Activated CD4-positive, alpha-beta memory T cell treated with anti-CD3 and anti-CD28 coated beads for 36 hours (primary cell): ENCODE measurements at places on chromosomes 7 and 10. TPM values are rescaled to one million over a fixed set of nuclear protein-coding genes. Genes with fewer than 3 reads are reported as not detected.

DNA sequence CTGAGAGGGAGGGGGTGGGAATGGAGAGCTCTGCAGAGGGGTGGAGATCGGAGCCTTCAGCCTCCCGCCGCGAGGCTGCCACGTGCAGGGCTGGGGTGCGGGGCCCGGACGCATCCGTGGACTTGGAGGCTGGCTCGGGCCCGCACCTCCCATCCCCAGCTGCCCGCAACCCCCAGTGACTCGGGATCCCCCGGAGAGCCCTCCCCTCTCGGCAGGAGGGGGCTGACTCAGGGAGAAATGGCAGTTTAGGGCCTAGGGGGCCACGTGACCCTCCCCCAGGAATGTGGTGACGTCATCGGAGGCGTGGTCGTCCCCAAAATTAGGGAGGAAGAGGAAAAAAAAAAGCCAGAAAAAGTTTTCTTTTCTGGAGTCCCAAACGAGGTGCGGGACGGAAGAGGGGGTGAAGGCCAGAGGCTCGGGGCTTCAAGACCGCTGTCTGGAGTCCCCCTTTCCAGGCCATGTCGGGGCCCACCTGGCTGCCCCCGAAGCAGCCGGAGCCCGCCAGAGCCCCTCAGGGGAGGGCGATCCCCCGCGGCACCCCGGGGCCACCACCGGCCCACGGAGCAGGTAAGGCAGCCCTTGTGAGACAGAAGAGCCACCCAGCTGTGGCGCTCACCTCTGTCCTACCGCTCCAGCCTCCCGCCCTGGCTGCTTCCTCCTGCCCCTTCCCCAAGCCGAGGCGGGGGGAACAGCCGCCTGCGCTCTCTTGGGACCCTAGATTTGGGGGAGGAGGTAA lies at the start of gene TRIP6:
Gene TRIP6 (plus strand): TSS at position 348 of the 736 bp plus-strand sequence. CDS start 111 bp downstream, at position 459.
- H3K27me3 ChIP-seq: no peaks in the 10 kb centered on the region
- peak within 1 kb of the TSS; percentile 89 for H3K27ac ChIP-seq
- peaks cover 15% of the 10 kb centered on the region for H3K36me3 ChIP-seq
- peak within 1 kb of the TSS; percentile 84 for H3K4me3 ChIP-seq
- DNase-seq: peak; percentile 81
- H3K4me1 ChIP-seq: peaks cover 9% of the 10 kb centered on the region

DNA sequence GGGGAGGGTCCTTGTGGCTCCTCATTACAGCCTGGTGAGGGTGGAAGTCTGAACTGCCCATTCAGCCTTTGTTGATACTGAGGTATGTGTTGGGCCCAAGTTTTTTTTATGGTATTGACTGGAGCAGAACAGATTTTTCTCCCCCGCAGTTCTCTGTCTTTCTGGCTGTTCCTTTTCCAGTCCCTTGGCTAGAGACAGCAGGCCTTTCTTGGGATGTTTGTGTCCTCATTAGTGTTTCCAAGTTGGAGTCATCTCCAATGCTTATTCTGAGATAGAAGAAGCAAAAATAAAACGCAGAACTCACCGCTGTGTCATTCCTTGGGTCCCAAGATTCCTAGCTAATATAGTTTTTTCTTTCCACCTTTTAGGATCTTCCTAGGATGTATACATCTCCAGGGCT lies 193.3 kb downstream of the RAMP3 start:
- H3K27me3 ChIP-seq: peaks cover 13% of the 10 kb centered on the region
- H3K4me1 ChIP-seq: no peaks in the 10 kb centered on the region
- H3K4me3 ChIP-seq: no peak overlapping the region

- no peak for DNase-seq
- H3K4me1 ChIP-seq: no peaks in the 10 kb centered on the region
- H3K4me3 ChIP-seq: no peak overlapping the region
- H3K27ac ChIP-seq: no peak overlapping the region
- H3K36me3 ChIP-seq: no peaks in the 10 kb centered on the region
These were observed 1107.2 kb downstream of the NRG3 start for GRCh38 chr10:82982110-82982608.

DNA sequence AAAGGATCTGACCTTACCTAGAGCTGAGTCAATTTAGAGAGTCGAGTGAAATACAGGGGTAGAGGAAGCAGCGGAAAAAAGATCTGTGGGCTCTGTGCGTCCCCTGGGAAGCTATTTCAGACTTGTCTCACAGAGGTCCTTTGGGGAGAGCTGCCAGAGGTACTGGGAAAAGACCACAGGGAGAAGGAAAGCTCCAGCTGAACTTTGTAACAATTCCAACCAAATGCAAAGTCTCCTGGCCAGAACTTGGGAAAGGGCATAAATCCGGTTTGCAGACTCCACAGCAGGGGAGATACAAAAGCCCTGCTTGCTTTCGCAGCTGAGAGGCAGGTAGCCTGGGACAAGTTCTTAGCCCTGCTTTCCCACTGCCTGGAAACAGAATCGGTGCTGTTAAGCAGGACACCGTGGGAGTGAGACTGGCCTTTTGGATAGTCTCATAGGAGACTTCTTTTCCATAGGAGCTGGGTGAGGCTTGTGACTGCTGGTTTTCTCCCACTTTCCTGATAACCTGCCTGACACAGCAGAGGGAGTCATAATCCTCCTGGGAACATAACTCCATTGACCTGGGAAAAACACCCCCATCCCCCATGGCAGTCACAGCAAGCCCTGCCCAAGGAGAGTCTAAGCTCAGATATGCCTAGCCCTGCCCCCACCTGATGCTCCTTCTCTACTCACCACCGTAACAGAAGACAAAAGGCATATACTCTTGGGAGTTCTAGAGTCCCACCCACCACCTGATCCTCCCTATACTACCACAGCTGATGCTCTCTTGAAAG lies 926.2 kb downstream of the KCNMA1 start:
- H3K27ac ChIP-seq: no peak overlapping the region
- H3K4me1 ChIP-seq: no peaks in the 10 kb centered on the region
- H3K27me3 ChIP-seq: no peaks in the 10 kb centered on the region
- no peak overlapping the region for H3K4me3 ChIP-seq

DNA sequence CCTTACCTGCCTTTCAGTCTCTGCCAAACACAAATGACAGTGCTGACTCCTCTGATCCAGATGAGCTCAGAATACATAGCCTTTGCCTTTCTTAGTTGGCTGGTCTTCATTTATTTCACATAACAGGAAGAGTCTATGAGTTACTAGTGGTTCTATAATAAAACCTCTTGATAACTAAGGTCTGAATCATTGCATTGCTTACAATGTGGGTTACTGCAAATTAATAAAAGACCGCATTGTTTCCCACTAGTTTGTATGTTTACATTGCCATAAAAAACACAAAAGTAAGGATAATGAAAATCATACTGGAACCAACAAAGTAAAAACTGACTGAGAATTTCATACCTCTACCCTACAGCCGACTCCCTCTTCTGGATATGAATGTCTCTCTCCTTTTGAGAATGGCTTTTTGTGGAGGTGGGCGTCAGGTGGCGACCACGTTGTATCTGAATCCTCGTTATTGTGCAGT lies 62.0 kb upstream of the AKR1E2 start:
- H3K36me3 ChIP-seq: no peaks in the 10 kb centered on the region
- H3K27me3 ChIP-seq: peaks cover 11% of the 10 kb centered on the region
- H3K27ac ChIP-seq: no peak overlapping the region
- H3K4me3 ChIP-seq: no peak overlapping the region
- peaks cover 5% of the 10 kb centered on the region for H3K4me1 ChIP-seq

DNA sequence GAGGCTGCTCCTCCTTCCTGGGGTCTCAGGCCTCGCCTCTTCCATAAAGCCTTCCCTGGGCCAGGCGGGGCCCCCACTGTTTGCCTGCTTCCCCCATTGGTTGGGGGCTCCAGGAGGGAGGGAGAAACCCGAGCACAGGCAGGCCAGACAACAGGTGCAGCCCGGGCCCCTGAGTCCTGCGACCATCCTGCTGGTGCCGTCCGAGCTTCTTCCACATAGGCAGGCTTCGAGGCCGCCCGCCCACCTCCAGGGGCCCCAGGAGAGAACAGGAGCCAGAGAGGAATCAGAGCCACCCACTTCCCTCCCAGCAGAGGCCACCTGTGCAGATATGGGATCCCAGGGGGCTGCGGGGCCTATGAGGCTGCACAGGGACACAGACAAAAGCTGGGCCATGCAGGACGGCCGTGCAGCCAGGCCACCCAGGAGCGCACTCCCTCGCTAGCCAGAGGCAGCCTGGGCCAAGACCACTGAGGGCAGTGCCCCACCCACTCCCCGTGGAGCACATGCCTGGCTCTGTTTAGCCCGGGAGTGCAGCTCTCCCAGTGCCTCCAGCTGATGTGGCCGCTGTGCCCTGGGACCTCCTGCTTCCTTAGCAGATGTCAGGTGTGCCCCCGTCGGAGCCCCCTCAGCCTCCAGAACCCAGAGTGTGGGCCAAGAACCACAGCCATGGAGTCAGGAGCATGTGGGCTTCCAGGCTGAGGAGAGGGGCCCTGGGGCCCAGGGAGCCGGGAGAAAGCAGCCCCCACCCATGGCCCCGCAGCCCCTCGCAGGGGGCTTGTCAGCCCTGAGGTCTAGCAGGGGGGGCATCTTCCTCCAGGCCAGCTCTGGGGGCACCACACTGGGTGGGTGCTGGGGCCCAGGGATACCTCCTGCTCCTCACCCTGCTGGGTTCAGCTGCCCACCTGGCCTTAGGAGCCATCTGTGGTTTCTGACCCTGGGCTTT lies 59.9 kb upstream of the INPP5A start:
- H3K36me3 ChIP-seq: no peaks in the 10 kb centered on the region
- H3K4me3 ChIP-seq: no peak overlapping the region
- no peak for DNase-seq
- H3K27ac ChIP-seq: no peak overlapping the region

DNA sequence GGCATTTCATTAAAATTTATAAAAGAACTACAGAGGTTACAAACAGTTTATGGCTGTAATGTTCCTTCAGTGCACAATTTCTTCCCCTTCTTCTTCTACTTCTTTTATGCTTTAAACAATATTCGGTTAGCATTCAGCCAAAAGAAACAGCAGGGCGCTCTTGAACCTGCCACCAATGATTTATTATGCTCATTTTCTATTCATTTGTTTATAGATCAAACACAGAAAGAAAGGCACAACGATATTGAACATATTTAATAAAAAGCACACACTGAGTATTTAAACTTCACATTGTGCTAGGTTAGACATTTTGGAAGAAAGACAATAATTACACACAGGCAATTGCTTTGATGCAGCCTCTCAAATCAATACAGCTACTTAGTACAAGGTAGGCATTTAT lies 1025.8 kb upstream of the LRRN3 start:
- no peaks in the 10 kb centered on the region for H3K27me3 ChIP-seq
- no peak overlapping the region for H3K27ac ChIP-seq
- DNase-seq: no peak
- H3K4me3 ChIP-seq: no peak overlapping the region
- H3K36me3 ChIP-seq: no peaks in the 10 kb centered on the region

DNA sequence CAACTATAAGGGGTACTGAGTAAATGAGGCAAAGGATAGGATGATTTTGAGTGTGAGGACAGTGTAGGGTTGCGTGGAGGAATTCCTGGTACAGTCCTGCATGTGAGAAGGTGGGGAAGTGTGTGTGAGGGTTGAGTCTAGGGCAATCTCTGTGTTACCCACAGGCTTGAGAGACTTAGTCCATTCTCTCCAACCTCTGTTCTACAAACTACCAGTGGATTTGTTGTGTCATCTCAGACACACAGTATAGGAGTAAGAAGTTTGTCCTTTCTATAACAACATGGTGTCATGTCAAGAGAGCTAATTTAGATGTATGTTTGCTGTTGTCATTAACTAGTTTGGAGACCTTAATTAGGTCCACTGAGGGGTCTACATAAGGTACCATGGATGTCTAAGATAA lies 12.5 kb downstream of the PURB start:
- no peak for DNase-seq
- peaks cover 7% of the 10 kb centered on the region for H3K36me3 ChIP-seq
- H3K4me1 ChIP-seq: peaks cover 14% of the 10 kb centered on the region
- H3K27me3 ChIP-seq: no peaks in the 10 kb centered on the region

DNA sequence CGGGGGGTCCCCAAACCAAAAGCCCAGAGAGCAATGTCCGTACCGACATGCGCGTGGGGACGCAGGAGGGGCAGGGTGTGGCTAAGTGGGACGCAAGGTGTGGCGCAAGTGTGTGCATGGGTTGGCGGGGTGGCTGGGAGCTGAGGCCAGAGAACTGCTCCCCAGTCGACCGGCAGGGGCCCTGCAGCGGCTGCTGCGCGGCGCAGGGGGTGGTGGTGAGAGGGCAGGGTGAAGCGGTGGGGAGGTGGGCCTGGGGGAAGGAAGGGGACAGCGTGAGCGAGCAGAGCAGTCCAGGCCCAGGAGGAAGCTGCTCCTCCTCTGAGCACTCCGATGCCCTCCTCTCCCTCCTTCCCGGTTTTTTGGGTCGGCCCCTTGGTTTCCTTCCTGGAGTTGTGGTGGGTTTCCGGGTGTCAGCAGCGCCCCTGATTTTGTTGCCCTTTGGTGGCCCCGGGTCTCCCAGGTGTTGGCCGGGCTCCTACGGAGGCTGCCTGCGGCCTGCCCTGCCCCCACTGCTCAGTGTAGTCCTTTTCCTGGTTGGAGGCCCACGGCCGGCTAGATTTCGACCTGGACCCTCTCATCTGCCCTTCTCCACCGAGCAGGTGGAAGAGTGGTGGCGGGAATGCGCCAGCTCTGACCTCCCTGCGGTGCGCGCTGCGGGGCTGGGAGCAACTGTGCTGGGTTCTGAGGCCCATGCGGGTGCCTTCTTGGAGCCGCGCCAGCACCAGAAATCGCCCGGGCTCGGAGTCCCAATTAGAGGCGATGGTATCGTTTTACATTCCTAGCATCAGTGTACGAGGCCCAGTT lies 40.5 kb upstream of the COMTD1 start:
- H3K27ac ChIP-seq: no peak overlapping the region
- DNase-seq: no peak
- peaks cover 4% of the 10 kb centered on the region for H3K27me3 ChIP-seq
- H3K36me3 ChIP-seq: no peaks in the 10 kb centered on the region
- H3K4me3 ChIP-seq: no peak overlapping the region
- H3K4me1 ChIP-seq: no peaks in the 10 kb centered on the region

SLC16A12 gene
- not detected for total RNA-seq

CALHM3 gene
- total RNA-seq: not detected

FXYD4 gene
- total RNA-seq: not detected

PI4K2A gene
- 13.2 TPM for total RNA-seq

GRCh38 chr10:10685566-10685965 lies 332.1 kb upstream of the CELF2 start:
- H3K27me3 ChIP-seq: peaks cover 15% of the 10 kb centered on the region
- H3K4me1 ChIP-seq: no peaks in the 10 kb centered on the region
- H3K4me3 ChIP-seq: no peak overlapping the region
- DNase-seq: no peak
- no peak overlapping the region for H3K27ac ChIP-seq
